CD4-positive, alpha-beta T cell treated with Interleukin-15 for 1 hour (primary cell): ENCODE measurements at places on chromosomes 13 and 19.
A peak's percentile ranks its signal among the peaks of the same experiment; 100 is the strongest.

GRCh38 chr19:14395710-14396336, 14.6 kb downstream of the ADGRE5 start:
- peak; percentile 54 for DNase-seq

- DNase-seq: no peak
Measured at GRCh38 chr19:12772323-12772722, 3.0 kb downstream of the HOOK2 start.

DNA sequence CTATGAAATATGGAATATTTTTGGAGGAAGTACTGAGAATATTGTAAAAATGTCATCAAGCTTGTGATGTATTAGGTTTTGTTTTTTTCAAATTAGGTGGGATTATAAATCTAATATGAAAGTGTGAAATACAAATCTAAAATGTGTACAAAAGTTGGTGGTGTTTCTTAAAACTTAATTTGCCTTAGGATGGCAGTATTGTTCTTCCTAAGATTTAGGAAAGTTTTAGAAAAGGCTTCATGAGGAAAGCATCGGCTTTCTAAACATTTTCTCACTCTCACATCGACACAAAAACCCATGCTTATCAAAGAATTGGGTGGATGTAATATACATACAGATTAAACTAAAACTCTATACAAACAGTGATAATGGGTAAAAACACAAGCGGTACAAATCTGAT, 972.0 kb upstream of the PCDH20 start:
- no peak for DNase-seq

- no peak for DNase-seq
Measured at GRCh38 chr19:21581646-21582240, 76.3 kb downstream of the ZNF429 start.

- DNase-seq: no peak
Measured at GRCh38 chr13:27352698-27353097, 71.7 kb upstream of the GTF3A start.

DNA sequence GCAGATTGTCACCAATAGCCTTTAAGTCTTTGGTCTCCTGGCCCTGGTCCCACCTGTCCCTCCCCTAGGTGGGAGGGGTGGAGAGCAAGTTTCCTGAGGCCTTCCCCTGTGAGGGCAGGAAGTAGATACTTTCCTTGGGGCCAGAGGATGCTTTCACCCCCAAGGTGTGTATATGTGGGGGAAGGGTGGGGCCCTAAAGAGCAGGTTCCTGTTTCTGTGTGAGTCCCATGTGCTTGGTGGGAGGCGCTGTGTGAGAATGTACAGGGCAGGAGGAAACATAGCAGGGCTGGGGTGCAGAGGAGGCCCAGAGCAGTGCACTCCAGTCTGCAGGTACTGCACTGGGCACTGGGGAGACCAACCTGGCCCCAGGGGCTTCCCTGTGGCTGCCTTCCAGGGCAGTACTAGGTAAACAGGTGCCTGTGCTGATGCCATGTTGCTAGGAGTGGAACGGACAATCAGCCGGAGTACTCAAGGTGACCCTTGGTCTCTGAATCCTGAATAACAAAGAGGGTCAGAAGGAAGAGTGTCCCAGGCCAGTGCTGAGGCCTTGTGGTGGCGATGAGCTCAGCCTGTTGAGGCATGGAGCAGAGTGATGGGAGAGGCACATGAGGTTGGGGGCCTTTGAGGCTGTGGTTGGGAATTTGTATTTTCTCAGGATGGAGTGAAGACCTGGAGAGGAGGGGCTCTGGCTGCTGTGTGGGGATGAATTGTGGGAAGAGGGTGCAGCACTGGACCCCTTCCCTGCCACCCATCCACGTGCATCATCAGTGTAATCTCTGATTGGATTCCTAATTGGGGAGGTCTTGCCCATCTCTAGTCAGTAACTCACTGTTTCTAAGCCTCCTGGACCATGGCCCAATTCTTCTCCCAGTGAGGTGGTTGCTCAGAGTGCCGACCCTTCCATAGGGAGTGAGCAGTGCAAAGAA, 5.1 kb downstream of the EGLN2 start:
- peak; percentile 88 for DNase-seq

DNA sequence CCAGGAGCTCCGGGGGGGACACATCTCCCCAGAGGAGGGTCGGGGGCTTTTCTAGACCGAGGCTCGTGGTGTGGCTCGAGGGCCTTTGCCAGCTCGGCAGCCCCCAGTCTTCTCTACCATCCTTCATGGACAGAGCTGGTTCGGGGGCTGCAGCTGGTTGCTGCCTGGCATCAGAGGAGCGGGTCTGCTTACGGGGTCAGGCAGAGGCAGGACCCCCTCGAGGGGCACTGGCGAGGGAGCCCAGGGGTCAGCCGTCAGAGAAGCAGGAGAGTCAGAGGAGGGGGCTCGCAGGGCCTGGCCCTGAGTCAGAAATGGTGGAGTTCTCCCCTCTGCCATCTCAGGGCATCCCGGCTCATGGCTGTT, 123.5 kb downstream of the KDM4B start:
- no peak for DNase-seq

- no peak for DNase-seq
Measured at GRCh38 chr13:113410472-113411201, 42.7 kb downstream of the ADPRHL1 start.

GRCh38 chr13:32150239-32150638, 118.7 kb downstream of the FRY start:
- no peak for DNase-seq

GRCh38 chr13:88736026-88736425, 1064.9 kb downstream of the SLITRK5 start:
- DNase-seq: no peak

DNA sequence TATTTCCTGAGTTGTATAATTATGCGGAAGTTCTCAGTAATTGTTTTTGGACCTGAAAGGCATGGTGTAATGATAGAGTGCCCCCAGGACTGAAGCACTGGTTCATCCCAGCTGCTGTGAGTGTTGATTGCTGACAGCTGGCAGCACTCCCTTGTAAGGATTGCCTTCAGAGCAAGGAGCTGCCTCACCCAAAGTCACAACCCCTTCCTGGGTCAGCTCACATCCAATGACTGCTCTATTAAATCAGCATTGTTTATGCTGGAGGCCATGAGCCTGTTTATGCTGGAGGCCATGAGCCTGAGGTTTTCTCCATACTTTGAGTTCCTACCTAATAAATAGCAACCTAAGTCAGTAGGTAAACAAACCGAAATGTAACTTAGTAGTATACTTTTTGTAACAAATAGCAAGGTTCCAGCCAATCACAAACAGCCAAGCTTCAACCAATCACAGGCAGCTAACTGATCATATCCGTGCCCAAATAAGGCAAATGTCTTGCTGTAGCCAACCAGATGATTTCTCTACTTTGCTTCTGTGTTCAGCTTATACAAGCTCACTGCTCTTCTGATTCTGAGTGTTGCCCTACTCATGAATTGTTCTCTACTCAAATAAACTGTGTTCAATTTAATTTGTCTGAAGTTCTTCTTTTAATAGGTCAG, 11.7 kb upstream of the SPACA6 start:
- no peak for DNase-seq

- DNase-seq: no peak
Measured at GRCh38 chr19:4922530-4923275, 13.4 kb downstream of the UHRF1 start.

DNA sequence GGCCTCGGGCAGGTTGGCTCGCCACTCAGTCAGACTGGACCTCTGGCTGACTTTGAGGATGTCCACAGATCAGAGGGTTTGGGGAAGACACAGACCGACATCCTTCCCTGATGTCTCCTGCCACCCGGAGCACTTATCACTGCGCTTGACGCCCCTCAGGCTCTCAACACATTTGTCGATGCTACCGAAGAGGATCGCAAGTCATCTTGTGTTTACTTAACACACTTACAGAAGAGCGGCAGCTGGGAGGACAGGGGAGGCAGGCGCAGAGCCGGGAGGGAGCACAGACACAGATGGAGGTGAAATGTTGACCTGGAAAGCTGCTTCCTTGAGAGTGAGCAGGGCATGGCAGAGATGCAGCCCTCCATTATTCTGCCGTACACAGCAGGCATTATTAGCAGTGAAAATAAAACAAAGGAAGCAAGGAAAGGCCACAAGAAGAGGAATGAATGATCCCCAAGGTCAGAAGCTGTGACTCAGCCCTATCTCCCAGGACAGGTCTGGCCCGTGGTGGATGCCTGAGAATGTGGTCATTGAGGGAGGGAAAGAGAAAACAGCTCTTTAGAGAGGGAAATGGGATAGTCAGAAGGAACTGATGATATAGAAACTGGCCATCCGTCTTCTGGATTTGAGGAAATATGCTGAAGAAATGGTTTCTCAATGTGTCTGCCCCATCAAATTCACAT, 549.5 kb upstream of the ARGLU1 start:
- no peak for DNase-seq

- DNase-seq: no peak
Measured at GRCh38 chr19:2100719-2101061, 4.0 kb downstream of the IZUMO4 start.

GRCh38 chr13:85662186-85662585, 137.0 kb downstream of the SLITRK6 start:
- no peak for DNase-seq

- no peak for DNase-seq
Measured at GRCh38 chr13:31913459-31913858, 118.1 kb upstream of the FRY start.

DNA sequence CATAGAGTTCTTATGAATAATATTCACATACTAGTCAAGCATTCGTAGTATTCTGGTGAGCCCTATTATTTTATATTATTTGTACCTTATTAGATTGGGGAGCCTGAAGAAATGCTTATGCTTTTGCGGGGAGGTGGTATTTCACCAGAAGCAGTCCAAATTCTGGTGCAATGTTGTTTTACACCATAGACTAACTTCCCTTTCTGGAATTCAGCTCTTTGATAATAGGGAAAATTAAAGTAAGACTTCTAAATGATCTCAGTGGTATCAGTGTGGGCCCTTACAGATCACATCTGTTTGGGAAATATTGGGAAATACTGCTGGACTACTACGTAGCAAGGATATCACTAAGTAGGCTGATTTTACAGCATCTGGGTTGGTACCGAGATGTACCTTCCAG, 34.2 kb downstream of the KCTD12 start:
- DNase-seq: no peak

GRCh38 chr19:45496349-45496953, 396 bp downstream of the RTN2 start:
- DNase-seq: no peak

DNA sequence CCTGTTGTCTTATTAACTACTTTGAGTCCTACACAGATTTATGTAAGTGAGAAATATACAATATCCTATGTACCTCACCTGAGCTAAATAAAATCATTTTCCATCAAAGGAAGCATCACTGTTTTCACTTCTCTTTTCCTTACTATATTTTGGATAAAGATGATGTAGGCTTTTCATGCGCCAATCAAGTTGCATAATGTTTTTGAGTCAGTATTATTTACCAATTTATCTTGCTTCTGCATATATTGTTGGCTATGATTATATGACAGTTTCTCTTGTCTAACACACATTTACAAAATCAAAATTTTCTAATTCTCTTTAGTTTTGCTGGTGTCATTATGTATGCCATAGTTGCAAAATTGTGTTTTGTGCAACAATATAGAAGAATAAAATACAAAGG, 67.9 kb upstream of the FRY start:
- no peak for DNase-seq

- no peak for DNase-seq
Measured at GRCh38 chr19:46186101-46186716, 38.2 kb downstream of the IGFL2 start.

- DNase-seq: no peak
Measured at GRCh38 chr13:109728791-109729731, 57.3 kb downstream of the IRS2 start.

DNA sequence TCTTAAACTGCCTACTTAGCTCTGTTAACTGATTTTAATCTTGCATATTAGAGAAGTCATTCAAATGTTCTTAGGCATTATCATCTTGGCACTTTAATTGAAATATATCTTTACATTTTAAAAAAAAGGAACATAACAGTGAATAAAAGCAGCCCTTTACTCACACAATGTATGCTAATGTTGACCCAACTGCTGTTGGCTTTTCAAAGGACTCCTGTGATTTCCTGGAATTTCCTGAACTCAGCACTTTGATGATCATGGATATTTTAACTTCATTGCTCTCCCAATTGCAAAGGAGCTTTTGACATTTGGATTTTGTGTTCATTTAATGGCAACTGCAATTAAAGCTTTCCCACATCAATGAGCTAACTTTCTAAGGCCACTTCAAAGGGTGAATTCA, 1230.3 kb downstream of the DIAPH3 start:
- no peak for DNase-seq

GRCh38 chr13:22278336-22278929, 607.6 kb downstream of the FGF9 start:
- peak; percentile 59 for DNase-seq

- no peak for DNase-seq
Measured at GRCh38 chr19:2186071-2186846, 22.5 kb downstream of the DOT1L start.

- no peak for DNase-seq
Measured at GRCh38 chr19:50266896-50267295, 62.3 kb downstream of the KCNC3 start.

- DNase-seq: peak; percentile 67
Measured at GRCh38 chr19:46753420-46754155, 7.3 kb upstream of the STRN4 start.

DNA sequence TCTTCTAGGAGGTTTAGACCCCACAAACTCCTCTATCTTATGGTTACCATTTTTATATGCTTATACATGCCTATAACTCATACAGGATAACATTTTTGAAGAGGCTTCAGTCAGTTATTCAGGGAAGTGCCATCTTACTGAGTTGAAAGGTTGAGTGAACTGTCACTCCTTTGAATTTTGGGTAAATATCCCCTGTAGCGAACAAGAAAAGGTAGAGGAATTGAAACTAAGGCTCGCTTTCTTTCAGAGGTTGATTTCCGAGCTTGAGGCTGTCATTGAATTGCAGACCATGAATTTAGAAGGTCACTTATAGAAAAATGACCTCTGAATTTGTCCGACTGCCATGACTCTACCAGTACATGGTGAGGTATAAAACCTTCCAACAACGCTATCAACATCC, 35.1 kb downstream of the MICU2 start:
- DNase-seq: no peak

DNA sequence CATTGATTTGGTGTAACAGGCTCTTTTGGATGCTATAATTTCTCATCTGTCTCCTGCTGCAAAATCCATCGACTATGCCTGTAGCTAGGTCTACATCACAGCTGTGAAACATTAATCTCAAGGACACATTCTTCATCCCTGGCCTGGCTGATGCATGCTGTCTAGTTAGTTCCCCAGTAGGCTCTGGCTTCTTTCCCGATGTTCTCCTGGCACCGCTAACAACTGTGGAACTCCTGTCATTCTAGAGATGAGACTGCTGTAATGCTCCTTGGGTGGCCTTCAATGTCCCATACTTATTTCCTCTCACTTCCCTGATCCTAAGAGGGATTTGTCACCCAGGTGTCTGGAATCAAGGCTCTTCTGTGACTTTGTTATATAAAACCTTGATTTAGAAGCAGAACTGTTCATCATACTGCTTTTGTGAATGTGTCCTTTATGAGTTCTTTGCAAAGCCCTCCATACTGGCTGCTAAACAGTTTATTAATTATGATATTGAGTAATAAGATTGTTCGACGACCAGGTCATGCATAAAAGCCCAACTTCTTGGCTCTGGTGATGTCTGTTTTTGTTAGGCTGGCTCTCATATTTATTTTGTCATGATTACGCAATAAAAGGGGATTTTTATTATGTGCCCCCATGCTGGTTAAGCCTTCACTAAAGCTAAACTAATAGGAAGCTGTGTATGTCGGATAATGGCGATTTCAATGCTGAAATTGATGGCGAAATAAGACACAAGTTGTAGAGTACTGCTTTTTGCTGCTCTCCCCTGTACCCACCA, 227.5 kb downstream of the DCT start:
- no peak for DNase-seq

- no peak for DNase-seq
Measured at GRCh38 chr19:32303193-32303592, 42.2 kb upstream of the ZNF507 start.

GRCh38 chr13:99086267-99087097, 108.6 kb upstream of the DOCK9 start:
- peak; percentile 74 for DNase-seq
